ENCODE measurements at places on chromosomes 3 and 15.
A peak's percentile ranks its signal among the peaks of the same experiment; 100 is the strongest.

GRCh38 chr15:62843311-62843710 lies 199.2 kb upstream of the TPM1 start:
- DNase-seq, result no peak

- no peak for DNase-seq
Observed at GRCh38 chr15:67850994-67851571, 11.2 kb upstream of the RNU6-1 start.

- no peak for DNase-seq
Observed at GRCh38 chr15:68371160-68371559, 60.8 kb downstream of the ITGA11 start.

GRCh38 chr3:66303491-66303901 lies 82.7 kb downstream of the SLC25A26 start:
- DNase-seq, result no peak

GRCh38 chr3:9646800-9647152 lies 2.5 kb upstream of the MTMR14 start:
- DNase-seq, result no peak

DNA sequence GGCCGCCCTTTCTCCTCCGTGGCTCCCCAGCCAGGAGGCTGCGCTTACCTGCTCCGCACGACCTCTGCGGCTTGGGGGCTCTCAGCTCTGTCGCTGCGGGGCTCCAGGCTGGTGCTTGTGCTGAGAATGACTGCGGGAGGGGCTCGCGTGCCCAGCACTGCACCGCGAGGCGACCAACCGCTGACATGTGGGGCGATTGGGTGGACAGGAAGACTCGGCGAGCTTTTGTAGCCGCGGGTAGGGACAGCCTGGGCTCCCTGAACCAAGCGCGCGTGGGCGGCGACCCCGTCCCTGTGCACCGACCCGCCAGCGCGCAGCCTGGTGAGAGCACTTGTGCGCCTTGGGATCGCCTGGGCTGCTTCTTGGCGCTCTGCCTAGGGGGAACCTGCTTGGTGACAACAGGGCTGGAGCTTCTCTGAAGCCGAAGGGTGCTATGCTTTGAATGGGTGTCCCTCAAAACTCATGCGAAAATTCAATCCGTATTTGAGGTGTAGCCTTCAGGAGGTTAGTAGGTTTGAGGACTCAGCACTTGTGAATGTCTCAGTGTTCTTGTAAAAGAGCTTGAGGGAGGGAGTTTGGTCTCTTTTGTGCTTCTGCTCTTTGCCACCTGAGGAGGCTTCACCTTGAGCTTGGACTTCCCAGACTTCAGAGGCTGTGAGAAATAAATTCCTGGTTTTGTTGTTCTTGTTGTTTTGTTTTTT lies 50.4 kb downstream of the IL12A start:
- DNase-seq, result no peak

DNA sequence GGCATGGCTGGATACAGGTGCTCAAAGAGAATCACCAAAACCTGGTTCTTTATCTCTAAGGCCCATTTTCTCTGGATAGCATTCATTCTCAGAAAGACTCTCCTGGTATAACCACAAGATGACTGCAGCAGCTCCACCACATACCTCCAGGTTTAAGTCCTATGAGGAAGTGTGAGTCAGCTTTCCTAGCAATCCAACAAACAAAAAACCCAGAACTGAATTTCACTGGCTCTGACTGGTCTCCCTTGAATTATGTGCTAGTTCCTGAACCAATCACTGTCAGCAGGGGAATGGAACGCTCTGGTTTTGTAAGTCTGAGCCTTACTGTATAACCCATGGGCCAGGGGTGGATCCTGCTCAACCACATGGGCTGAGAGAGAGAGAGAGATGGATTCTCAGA lies 27.2 kb downstream of the MRPL46 start:
- no peak for DNase-seq

DNA sequence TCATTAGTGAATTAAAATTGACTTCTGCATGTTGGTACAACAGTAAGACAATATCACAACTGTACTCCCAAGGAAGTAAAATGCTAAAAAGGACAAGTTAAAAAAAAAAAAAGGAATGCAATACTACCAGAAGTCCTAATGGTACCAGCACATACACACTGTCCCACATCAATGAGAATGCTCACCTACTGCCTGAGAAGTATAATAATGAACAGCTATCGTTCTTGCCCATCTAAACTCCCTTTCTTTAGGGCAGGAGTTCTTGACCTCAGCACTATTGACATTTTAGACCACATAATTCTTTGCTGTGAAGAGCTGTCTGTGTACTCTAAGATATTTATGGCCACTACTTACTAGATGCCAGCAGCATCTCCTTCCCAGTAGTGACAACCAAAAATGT lies 651.7 kb downstream of the FHIT start:
- DNase-seq, result no peak

- DNase-seq, result peak; percentile 93
Observed at GRCh38 chr3:63964681-63965485, 52.7 kb upstream of the SCAANT1 start.

- no peak for DNase-seq
Observed at GRCh38 chr3:36393563-36393962, 13.3 kb downstream of the STAC start.

DNA sequence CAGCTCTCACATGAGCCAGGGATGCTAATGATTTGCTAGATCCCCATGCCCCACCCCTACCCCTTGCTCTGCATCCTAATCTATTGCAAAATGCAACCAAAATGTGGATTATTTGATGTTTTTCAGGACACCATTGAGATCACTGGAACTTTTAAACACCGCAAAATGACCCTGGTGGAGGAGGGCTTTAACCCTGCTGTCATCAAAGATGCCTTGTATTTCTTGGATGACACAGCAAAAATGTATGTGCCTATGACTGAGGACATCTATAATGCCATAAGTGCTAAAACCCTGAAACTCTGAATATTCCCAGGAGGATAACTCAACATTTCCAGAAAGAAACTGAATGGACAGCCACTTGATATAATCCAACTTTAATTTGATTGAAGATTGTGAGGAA lies 29.7 kb downstream of the HDC start:
- DNase-seq, result no peak

DNA sequence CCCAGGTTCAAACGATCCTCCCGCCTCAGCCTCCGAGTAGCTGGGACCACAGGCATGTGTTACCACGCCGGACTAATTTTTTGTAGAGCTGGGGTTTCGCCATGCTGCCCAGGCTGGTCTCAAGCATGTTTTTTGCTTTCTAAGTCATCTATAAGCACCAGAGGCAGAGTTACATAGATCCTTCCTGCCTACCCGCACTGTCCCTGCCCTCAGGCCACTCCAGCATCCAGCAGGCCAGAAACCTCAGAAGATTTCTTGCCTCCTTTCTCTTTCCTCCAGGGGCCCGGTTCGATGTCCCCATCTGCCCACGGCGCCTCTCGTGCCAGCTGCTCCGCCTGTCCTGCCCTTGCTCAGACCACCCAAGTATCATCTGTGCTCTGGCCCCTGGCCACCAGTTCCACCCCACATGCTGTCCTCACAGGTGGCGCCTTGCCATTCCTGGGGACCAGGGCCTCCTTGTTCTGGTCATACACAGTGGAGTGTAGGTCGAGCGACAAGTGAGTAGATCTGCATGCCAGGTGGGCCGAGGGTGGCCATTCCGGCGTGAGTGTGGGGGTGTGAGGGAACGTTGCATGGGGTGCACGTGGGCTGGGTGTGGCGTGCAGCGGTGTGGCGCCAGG lies 27.3 kb downstream of the KLHDC8B start:
- DNase-seq, result no peak

- DNase-seq, result no peak
Observed at GRCh38 chr3:194198938-194199337, 63.0 kb downstream of the HES1 start.

GRCh38 chr15:83977992-83978391 lies 257.6 kb upstream of the GOLGA6L4 start:
- no peak for DNase-seq

DNA sequence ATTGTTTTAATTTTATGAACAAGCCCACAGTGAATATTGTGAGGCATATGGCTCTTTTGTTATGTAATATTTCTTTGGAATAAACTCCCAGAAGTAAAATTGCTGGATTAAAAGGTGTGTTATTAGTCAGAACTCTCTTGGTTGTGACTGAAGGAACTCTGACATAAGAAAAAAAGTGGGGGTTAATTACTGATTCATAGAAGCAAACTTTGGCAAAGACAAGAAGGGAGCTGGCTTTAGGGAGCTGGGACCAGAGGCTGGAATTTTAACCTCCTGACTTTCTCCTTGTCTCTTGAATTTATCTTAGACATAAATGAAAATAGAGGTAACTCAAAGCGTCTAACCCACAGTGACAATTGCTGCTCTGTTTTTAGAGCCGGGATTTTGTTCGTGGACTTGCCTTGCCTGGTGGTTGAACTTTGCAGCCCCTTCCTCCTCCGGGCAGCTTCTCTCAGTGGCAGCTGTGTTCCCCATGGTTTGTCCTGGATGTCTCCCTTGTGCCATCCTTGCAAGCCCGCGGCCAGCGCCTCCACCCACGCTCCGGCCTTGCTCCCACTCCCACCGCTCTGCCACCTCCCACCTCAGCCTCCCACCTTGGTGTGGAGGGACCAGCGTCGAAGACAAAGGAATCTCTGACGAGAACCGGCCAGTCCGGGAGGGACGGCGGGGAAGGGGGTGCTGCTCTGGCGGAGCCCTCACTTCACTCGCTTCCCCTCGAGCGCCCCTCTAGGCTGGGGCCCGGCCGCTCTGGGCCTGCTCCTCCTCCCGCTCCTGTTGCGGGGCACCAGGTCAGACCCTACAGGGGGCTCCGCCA lies 28.0 kb downstream of the ARHGAP31 start:
- no peak for DNase-seq

GRCh38 chr15:53437985-53438841 lies 321.2 kb downstream of the WDR72 start:
- no peak for DNase-seq

DNA sequence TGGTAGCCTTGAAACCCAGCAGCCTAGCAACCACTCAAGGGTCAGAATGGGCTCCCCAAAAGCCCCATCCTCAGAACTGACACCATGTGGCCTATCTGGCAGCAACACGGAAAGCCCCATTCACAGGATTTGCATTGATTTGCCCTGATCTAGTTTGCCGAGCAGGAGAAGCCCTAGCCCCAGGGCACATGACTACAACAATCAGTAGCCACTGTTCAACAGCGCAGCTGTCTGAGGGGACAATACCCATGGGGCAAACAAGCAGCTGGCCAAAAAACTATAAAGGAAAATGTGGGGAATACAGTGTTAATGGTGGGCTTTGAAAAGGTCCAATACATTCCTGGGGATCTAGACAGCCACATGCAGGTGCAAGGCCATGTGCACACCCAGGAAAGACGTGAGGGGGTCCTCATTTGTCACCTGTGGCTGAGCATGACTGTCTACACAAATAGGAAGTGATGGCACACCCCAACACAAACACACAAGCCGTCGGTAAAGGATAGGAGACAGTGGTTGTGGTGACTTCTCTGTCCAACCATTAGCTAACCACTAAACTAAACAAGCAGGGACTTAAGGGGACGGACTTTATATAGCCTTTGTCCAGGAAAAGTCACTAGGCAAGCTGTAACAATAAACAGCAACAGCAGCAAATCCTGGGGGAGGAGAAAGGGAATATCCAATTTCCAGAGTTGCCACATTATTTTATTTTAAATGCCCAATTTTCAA lies 113.7 kb downstream of the LRIG1 start:
- no peak for DNase-seq

DNA sequence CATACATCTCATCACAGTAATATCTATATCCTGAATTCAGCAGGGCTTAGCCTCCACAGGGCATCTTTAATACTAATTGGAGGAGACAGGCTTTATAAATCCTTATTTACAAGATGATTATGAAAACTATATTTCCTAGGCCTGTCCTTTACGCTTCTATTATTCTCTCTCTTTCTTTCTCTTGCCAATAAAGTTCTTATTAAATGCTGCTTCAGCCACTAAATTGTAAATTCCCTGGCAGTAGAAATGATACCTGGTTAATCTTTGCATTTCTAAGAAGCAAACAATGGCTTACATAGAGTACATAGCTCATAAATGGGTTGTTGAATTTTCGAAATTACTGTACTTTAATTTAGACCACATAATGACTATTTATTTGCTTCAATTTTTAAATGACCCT lies 43.5 kb downstream of the TNIK start:
- DNase-seq, result no peak

- DNase-seq, result no peak
Observed at GRCh38 chr3:188041193-188041592, 112.8 kb upstream of the LPP start.

DNA sequence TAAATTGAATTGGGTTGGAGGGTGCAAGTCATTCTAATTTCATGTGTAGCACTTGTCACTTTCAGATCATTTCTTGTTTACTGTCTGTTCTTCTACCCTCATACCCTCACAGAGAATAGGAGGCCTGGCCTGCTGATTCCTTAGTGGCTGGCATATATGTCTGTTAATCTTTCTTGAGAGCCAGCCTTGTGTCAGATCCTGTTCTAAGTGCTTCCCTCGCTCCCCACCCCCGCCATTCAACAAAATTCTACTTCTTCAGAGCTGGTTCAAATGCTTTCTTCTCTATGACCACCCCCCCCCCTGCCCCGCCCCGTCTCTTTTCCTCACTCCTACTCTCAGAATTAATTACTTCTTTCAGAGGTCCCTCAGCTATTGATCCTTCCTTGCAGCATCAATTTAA lies 1.5 kb upstream of the U2SURP start:
- no peak for DNase-seq

GRCh38 chr15:81296673-81297072 lies 27.3 kb downstream of the STARD5 start:
- no peak for DNase-seq

DNA sequence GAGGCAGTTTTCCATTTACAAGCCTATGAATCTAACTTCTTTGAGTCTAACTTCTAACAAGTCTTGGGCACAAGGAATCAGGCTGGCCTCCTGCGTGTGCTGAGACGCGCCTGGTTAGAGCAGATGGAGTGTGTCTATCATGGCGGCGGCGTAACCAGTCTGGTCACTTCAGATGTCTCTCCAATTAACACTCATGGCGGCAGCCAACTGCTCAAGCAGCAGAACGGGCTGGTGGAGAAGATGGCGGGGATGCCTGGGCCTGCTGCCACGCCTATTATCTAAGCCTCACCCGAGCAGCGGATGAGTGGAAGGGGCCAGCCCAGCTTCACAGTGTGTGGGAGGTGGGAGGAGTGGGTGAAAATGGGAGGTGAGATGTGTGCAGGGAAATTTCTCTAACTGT lies 246.4 kb upstream of the TPRG1 start:
- DNase-seq, result no peak

- DNase-seq, result no peak
Observed at GRCh38 chr15:37973856-37974255, 39.4 kb downstream of the TMCO5A start.

DNA sequence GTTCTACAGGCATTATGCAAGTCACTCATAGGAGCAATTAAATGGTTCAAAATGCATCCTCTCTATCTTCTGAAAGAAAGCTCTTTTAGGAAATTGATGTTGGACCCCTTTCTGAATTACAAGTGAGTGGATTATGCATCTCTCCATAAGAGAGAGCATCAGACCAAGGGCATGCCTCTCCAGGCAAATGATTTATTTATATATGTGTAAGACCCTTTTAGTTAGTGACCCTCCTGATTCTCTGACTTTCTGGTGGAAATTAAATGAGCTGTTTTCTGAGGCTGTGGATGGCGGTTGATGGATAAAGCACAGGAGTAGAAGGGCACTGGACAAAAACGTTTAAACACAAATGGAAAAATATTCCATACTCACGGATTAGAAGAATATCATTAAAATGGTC lies 62.6 kb downstream of the CADPS start:
- DNase-seq, result no peak

All from retinal pigment epithelial cell (primary cell).